Psoas muscle (tissue), 8 donors: ENCODE measurements at places on chromosomes 3 and 15. TPM values are rescaled to one million over a fixed set of nuclear protein-coding genes. Genes with fewer than 3 reads are reported as not detected.

DNA sequence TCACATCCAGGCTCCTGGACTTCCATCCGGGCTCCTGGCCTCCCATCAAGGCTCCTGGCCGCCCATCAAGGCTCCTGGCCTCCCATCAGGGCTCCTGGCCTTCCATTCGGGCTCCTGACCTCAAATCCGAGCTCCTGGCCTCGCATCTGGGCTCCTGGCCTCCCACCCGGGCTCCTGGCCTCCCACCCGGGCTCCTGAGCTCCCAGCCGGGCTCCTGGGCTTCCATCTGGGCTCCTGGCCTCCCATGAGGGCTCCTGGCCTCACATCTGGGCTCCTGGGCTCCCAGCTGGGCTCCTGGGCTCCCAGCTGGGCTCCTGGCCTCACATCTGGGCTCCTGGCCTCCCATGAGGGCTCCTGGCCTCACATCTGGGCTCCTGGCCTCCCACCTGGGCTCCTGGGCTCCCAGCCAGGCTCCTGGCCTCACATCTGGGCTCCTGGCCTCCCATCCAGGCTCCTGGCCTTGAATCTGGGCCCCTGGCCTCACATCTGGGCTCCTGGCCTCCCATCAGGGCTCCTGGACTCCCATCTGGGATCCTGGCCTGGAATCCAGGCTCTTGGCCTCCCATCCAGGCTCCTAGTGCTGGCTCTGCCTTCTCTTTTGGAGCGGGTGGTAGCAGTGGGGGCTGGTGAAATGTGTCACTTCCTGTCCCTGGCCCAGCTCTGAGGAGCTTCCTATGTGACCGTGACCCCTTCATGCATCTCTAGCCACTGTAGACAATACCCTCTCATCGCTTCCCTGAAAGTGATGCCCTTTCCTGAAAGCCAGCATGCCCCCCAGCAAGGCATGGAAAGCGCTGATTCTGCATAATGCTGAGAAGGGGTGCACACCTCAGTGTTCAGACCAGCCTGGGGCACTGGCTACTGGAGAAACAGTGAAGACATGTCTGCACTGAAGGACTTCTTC is 62.7 kb upstream of the BLM start:
- no peak overlapping the region for H3K4me3 ChIP-seq
- DNase-seq, result no peak
- peaks cover 10% of the 10 kb centered on the region for H3K4me1 ChIP-seq
- no peaks in the 10 kb centered on the region for H3K27me3 ChIP-seq
- H3K27ac ChIP-seq, result no peak overlapping the region

DNA sequence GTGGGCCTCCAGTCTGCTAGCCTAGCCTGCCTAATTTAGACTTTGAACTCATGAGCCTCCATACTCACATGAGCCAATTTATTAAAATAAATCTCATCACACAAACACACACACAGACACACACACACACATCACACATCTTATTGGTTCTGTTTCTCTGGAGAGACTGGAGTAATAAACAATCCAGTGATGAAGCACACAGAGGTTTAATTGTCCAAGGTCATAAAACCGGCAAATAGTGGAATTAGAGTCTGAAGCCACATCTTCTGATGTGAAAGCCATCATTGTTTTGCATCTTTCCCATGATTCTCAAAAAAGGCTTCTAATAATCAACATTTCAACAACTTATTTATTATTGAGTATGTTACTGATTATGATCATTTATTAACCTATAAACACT is 249.4 kb upstream of the KCNH8 start:
- no peak overlapping the region for H3K27ac ChIP-seq
- H3K4me3 ChIP-seq, result no peak overlapping the region
- no peaks in the 10 kb centered on the region for H3K4me1 ChIP-seq
- no peaks in the 10 kb centered on the region for H3K27me3 ChIP-seq
- DNase-seq, result no peak

Gene PP2D1
- total RNA-seq, result not detected

Gene HIGD2B
- total RNA-seq, result not detected

DNA sequence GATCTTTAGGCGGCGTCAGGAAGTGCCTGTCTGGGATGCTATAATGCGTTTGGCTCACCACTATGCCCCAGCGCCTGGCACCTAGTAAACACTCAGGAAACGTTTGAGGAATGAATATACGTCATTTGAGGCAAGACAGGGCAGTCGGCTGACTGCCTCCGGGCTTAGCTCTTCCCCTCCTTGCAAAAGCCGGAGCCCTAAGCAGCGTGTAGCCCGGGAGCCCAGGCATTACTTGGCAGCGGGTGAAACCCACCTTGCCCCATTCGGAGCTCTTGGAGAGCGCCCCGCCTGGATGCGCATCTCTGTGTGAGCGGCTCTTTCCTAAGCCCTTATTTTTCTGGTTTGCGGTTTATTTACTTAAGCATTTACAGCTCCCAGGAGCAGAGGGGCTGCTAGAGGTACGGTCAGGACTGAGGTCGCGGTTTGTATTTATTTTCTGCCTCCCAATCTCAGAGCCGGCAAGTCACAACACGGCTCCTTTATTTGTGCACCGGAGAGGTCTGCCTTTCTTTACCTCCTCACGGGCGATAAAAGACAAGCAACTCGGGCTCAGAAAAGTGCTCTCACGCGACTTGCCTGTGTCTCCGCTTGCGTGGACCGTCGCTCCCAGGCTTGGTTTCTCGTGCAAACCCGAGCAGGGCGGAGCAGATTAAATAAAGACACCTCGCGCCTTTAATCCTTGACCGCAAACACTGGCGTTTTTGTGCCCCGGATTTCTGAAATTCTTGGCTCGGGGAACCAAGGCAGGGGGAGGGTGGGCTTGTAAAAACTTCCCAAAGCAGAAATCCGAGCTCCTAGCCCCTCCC is 737 bp upstream of the ITPR1 start:
- H3K4me3 ChIP-seq, result peak overlapping the region; percentile 72
- no peaks in the 10 kb centered on the region for H3K36me3 ChIP-seq
- DNase-seq, result peak; percentile 63
- peaks cover 13% of the 10 kb centered on the region for H3K4me1 ChIP-seq
- peak overlapping the region; percentile 85 for H3K27ac ChIP-seq

Gene IFT57
- total RNA-seq, result 18.0 TPM

GRCh38 chr15:99564221-99565048 is 1.3 kb upstream of the MEF2A start:
- H3K27me3 ChIP-seq, result no peaks in the 10 kb centered on the region
- H3K36me3 ChIP-seq, result no peaks in the 10 kb centered on the region

DNA sequence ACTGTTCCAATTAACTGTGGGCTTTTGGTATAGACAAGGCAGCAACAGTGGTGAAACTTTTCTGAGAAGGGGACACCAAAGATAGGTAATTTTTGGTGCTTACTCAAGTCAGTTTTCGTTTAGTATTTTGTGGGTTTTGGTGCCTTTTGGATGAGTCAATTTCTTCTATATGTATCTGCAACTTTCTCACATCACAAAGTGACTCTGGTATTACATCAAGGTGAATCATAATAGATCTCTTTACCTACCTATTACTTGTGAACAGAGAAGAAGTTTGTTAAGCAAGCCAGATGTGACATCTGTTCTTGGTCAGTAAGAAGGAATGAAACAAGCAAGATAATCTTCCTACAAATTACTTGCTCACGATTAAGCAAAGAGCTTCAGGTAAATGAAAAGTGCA is 732.4 kb upstream of the DPPA4 start:
- no peak overlapping the region for H3K27ac ChIP-seq
- H3K27me3 ChIP-seq, result no peaks in the 10 kb centered on the region
- no peaks in the 10 kb centered on the region for H3K36me3 ChIP-seq
- DNase-seq, result no peak
- H3K4me1 ChIP-seq, result no peaks in the 10 kb centered on the region

Gene COL6A5
- not detected for total RNA-seq

DNA sequence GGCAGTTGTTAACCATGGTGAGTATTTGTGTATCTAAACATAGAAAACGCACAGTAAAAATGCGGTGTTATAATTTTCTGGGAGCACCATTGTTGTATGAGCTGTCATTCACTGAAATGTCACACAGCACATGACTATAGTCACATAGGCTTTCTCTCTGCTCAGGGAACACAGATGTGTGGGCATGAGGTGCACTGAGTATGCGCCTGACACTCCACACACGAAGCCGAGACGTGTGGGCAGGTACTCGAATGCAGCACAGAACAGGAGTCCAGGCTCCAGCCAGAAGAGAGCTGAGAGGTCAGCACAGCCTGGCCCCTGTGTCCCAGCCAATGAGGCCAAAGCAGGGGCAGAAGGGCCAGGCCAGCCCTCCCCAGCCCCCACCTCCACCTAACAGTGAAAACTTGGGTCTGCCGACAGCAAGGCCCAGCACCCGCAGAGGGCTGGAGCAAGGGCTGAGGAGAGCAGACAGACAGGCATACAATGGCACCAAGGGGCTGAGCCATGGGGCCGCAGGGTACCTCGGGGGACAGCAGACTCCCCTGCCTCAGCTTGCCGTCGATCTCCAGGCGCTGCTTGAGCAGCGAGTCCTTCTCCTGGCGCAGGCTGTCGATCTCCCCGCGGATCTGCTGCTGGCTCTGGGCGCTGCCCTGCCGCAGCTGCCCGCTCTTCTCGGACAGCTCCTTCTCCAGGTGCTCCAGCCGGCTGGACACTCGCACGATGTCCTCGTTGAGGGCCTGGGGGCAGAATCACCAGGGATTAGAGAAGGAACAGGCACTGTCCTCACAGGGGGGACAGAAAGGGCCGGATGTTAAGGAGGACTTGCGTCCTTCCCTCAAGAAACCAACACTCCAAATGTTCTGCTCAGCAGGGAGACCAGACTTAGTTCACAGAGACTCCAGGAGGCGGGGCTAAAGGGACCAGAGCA is 24.0 kb downstream of the KIF7 start:
- H3K27me3 ChIP-seq, result no peaks in the 10 kb centered on the region
- no peak overlapping the region for H3K27ac ChIP-seq
- H3K4me3 ChIP-seq, result no peak overlapping the region
- DNase-seq, result peak; percentile 35

DNA sequence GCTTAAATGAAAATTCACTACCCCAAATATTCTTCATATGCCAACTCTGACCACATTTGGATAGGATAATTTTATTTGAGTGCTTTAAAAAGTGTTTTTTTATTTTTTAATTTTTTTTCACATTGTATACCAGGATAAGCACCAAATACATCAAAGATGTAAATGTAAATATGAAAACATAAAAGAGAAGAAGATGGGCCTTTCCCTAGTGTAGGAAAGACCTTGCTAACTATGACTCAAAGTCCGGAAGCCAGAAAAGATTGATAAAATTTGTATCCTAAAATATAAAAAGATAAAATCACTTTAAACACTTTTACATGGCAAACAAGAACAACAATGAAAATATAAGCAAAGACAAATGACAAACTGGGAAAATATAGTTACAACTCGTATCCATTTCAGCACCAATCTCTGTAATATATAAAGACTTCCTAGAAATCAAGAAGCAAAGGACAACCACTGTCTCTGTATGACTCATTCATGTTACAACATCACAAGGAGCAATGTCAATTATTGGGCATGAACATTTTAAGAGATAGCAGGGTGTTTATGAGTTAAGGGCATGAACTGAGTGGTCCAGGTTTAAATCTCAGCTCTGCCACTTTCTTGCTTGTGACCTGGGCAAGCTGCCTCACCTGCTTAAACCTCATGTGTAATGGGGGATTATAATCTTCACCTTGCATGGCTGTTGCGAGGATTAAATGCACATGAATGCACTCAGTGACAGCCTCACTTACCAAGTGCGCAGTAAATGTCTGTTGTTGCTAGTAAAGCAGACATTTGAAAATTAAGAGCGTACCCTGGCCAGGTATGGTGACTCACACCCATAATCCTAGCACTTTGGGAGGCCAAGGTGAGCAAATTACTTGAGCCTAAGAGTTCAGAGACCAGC is 25.3 kb upstream of the ARHGEF3 start:
- H3K27ac ChIP-seq, result no peak overlapping the region
- no peaks in the 10 kb centered on the region for H3K36me3 ChIP-seq
- no peak for DNase-seq
- H3K4me3 ChIP-seq, result no peak overlapping the region
- no peaks in the 10 kb centered on the region for H3K27me3 ChIP-seq

GRCh38 chr15:43531018-43531670 is 13.7 kb downstream of the MAP1A start:
- no peak overlapping the region for H3K4me3 ChIP-seq
- H3K27me3 ChIP-seq, result no peaks in the 10 kb centered on the region
- H3K36me3 ChIP-seq, result no peaks in the 10 kb centered on the region
- no peak for DNase-seq
- no peak overlapping the region for H3K27ac ChIP-seq

DNA sequence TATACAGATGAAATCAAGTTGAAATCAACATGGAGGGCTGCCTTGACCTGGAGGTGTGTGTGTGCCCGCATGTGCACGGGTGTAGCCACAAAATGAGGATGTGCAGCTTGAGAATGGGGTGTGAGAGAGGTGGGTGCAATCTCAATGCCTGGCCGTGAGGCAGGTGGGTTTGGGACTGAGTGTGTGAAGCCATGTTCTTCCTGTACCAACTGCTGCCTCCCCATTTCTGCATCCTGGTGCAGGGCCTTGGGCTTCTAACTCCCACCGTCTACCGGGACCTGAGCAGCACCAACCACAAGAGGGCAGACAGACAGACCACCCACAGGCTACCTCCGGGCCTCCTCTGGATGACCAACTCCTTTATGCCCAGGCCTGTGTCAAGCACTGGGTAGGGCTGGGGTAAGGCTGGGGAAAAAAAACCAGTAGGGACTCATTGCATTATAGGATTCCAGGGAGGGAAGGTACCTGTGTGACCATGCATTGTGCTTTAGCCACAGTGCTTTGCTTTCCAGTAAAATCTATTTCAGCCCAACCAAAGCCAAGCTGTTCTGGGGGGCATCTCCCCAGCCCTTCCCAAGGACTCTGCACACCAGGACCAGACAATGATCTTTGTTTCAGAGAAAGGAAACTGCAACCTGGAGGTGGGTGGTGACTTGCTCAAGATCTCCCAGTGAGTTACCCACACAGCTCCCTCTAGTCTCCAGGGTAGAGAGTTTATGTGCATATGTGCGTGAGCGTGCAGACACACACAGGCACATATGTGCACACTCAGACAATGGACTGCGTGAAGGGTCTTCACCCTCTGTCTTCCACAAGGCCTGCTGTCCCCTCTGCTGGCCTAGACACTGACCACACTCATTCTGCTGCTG is 162.2 kb upstream of the TLE3 start:
- H3K4me3 ChIP-seq, result no peak overlapping the region
- H3K4me1 ChIP-seq, result peaks cover 7% of the 10 kb centered on the region
- no peaks in the 10 kb centered on the region for H3K27me3 ChIP-seq
- peak; percentile 41 for DNase-seq
- H3K27ac ChIP-seq, result no peak overlapping the region

DNA sequence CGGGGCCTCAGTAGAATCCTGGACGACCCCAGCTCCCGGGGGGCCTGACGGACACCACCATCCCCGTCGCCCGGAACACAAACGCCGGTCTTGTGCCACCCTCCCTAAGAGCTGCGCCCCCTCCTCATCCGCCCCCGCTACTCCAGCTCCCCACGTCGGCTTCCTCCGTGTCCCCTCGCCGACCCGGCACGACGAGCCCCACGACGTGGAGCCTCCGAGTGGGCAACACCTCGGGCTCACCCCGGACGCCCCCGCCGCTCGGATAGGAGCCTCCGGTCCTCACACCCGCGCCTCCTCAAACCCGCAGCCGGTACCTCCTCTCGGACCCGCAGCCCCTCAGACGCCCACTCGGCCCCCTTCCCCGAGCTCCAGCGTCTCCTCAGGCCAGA is 525 bp downstream of the NPTN start:
- peak overlapping the region; percentile 85 for H3K4me3 ChIP-seq
- H3K36me3 ChIP-seq, result no peaks in the 10 kb centered on the region
- no peaks in the 10 kb centered on the region for H3K27me3 ChIP-seq
